ENCODE measurements at places on chromosomes 12 and 14.

DNA sequence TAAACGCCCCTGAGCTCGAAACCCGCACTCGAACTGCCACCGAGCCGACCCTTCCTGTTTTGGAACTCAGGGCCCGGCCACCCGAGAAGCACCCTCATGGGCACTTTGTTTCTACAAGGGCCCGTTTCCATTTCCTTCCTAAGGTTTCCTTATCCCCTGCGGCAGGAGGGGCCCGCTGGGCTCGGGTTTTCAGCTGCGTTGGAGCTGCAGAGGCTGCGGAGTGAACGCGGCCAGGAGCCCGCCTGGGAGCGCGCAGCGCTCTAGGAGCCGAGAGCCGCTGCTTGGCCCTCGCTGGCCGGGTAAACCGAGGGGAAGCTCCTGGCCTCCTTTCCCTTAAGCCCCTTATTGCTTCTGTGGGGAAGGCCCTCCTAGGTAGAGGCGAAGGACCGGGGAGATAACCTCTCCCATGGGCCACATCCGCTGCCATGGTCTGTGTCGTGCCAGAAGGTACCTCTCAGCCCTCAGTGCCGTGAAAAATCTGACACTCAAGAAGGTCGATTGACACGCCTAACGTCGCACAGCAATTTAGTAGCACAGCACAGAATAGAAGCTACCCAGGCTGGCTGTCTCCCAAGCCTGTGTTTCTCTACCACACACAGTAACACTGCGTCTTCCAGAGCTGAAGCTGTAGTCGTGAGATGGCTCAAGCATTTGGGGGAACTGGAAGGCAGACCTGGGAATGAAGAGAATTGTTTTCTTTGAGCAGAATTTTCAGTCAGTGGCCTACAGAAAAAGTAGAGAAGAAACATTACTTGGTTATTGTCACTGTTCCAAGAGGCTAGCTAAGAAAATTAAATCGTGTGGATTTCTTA, 12.9 kb upstream of the CALM1 start:
- DNase-seq, result peak; percentile 86

- no peak for DNase-seq
Measured at GRCh38 chr12:95385246-95386035, 88.5 kb upstream of the METAP2 start.

DNA sequence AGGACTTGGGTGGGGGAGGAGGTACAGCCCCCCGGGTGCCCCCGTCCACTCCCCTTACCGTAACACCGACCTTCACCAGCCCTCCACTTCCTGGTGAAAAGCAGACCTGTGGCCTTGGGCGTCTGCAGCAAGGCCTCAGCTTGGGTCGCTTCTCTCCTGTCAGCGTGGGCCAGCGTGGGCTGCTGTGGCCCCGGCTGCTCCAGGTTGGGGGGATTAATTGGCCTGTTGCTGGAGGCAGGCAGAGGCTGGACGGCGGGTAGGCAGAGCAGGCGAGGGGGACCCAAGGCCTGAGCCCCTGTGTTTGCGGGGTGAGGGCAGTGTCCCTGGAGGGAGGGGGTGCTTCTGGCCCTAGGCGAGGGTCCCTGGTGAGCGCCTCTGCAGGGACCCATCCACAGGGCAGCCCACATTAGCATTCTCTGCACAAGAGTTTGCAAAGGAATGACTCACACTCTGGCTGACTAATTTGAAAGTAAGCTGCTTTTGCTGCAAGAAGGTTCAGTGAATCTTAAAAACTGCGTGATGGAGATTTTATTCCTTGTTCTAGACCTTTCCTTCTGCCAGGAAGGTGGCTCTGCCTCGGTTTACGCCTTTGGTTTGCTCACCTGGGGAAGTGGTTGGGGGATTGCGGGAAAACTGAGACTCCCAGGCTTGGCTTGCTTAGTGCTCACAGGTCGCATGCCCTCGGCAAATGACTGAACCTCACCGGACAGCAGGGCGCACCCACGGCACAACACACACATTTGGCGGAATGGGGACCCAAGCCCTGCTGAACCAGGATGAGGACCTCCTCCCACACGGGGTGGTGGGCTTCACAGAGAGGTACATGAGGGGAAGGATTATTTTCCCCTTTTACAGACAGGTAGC, 37.9 kb upstream of the DLK1 start:
- DNase-seq, result no peak

GRCh38 chr12:110750784-110751461, 8.2 kb upstream of the PPP1CC start:
- DNase-seq, result no peak

- no peak for DNase-seq
Measured at GRCh38 chr12:2876431-2877046, 435 bp downstream of the FOXM1 start.

- DNase-seq, result peak; percentile 70
Measured at GRCh38 chr14:23361320-23361719, 3.7 kb downstream of the EFS start.

DNA sequence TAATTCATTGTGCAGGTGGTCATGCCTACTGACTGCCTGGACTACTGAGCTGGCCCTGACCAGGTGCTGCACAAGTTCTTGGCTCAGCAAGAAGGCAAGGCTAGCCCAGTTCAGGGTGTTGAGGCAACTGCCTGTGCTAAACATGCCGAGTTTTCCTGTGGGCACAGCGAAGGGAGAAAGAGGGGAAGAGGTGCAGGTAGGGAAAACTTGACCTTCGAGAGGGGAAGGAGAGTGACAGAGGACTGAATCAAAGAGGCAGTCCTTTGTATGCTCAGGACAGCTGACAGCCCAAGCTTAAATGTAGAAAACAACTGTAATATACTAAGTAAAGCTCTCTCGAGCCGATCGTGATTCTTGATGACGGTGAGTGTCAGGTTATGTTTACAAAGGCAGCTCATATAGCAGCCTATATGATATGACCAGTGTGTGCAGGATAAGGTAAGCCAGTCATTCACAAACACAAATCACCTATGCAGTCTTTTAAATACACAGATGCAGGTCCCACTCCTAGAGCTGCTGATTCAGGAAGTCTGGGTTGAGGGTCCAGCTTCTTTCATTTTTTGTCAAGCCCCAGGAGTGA, 2.6 kb downstream of the IRAK3 start:
- no peak for DNase-seq

GRCh38 chr14:87419925-87420324, 573.1 kb downstream of the GALC start:
- DNase-seq, result no peak

DNA sequence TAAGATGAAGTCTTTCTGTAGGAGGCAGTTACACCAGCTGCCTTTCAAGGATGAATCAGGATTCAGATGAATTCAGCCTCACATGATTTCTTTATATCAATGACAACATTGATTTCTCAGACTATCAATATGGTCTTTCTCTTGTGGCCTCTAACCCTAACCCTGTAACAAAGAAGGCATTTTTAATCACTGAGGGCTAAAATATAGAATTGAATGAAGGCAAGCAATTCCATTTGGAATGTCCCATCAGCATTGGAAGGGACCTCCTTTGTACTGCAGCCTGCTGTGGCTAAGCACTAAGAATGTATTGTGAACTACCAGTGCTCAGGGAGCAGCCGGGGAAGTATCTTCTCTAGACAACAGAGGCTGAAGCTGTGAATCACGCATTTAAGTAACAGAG, 90.6 kb upstream of the FRMD6 start:
- DNase-seq, result no peak

- DNase-seq, result no peak
Measured at GRCh38 chr14:45201905-45202304, 51.1 kb downstream of the MIS18BP1 start.

DNA sequence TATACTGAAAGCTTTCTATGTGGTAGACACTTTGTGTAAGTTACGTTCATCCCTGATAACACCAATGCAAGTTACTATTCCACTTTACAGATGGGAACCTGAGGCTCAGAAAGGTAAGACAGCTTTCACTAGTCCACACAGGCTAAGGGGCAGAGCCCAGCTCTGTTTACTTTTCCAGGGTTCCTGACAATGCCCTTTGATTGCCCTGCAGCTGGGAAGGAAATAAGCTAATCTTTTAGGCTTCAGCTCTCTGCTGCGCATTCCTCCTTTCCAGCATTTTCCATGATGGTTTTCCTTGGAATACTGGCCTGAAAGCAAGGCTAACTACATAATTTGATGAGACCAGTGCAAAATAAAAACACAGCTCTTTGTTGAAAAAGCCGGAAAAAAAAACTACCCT, 185.7 kb upstream of the BTG1 start:
- no peak for DNase-seq

GRCh38 chr12:118107011-118107410, 3.2 kb upstream of the VSIG10 start:
- no peak for DNase-seq

- DNase-seq, result peak; percentile 79
Measured at GRCh38 chr14:74975059-74975810, 19.8 kb upstream of the PGF start.

DNA sequence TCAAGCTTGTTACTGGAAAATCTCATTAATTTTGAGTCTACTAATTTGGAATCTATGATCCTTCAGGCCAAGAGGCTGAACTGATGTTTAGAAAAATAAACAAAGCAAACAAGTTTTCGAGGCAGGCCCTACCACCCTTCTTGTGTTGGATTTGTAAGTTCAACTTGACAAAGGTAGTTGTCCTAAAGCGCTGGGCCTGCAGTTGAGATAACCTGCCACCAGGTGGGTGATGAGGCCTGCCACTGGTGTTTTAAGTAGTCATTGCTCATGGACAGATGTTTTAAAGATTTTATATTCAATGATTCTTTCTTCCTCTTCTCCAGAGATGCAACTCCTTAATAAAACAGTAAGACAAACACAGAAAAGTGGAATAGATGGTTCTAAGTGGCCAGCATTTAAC, 19.4 kb downstream of the ACVRL1 start:
- DNase-seq, result no peak

Data from coronary artery (tissue), 2 donors.